ENCODE measurements at places on chromosomes 16 and 17. TPM values are rescaled to one million over a fixed set of nuclear protein-coding genes. Genes with fewer than 3 reads are reported as not detected.

The C16orf46 gene
- total RNA-seq, result 0.34 TPM

The CRHR1 gene
- total RNA-seq, result not detected

- no peak for DNase-seq
These were observed 19.8 kb downstream of the HOXB1 start for GRCh38 chr17:48510761-48511604.

DNA sequence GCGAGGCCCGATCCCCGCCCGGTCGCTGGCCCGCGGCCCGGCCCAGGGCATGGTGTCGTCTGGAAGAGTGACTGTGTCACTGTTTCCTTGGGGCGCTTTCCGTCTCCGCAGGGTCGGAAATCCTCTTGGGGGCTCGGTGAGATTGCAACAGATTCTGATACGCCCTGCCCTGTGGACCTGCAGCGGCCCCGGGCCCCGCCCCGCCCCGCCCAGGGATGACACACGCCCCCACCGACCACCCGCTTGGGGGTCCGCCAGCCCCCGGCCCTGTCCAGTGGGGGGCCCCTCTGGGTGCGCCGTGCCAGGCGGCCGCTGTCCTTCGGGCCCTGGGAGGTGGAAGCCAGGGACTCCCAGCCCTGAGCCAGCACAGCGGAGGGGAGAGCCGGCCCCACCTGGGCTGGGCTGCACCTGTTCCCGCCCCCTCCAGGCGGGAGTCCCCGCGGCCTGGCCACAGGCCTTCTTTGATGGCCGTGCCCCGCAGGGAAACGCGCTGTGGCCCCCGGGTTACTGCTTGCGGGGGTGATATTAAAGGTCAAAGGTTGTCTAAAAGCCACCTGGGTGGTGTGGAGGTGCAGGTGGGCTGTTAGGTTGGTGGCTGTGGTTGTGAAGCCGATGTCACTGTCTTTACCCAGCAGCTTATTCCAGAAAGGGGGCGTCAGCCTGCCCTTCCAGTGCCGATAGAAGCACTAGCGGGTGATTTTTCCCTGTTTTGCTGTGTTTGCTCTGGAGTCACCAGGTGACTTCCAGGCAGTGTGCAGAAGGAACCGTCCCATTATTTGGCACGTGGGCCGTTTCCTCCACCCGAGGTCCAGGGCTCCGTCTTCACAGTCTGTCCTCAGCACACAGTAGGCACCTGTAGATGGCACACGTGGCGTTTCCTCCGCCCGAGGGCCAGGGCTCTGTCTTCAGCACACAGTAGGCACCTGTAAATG, 752 bp downstream of the TBC1D24 start:
- no peak for DNase-seq

DNA sequence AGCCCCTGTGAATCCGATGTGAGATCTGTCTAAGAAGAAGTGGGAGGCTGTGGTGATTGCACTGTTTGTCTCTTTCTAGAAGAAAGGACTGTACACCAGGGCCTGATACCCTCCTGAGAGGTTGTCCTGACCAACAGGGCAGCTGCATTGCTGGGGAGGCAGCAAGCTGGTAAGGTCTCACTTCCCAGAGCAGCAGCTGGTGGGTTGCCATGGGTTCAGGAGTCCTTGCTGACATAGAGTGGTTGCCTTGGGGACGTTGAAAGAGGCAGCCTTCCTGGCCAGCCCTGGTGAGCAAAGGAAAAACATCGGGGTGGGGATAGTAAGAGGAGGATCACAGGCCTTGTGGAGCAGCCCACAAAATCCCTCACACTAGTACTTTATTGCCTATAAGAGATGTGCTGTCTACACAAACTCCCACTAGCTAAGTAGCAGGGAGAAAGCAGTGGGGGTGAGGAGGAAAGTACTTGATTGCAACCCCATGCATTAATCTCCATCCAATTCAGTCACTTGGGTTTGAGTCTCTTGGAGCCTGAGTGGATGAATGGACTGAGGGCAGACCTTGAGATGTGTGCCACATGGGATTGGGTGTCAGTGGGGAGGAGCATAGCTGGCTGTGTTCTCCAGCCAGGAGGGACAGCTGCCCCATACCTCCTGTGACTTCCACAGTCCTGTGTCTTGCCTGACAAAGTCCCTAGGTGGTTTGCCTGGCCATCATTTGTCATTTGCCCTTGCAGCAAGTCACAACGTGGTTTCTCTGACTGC, 143.8 kb upstream of the RPL38 start:
- no peak for DNase-seq

- no peak for DNase-seq
These were observed 13.8 kb downstream of the CNGB1 start for GRCh38 chr16:57956924-57957672.

DNA sequence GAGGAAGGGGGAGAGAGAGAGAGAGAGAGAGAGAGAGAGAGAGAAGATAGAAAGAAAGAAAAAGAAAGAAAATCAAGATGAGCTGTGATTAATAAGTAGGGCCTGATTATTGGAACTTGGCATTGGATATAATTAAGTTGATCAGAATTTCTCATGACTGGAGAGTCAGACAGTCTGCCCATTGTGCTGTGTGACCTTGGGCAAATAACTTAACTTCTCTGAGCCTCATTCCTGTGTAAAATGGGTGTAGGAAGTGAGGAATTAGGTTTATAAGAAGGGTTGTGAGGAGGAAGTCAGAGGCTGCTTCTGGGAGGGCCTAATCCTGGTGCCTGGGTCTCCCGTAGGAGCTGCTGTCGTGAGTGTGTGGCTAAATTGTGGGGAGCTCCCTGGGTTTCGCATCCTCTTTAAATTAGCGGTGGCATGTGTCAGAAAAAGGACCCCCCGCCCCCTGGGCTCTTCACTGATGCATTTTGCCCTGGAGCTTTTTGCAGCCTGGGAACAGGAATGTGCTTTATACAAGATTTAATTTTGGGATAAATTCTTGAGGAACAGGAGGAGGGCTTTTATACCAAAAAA, 76.0 kb downstream of the CMIP start:
- DNase-seq, result no peak

DNA sequence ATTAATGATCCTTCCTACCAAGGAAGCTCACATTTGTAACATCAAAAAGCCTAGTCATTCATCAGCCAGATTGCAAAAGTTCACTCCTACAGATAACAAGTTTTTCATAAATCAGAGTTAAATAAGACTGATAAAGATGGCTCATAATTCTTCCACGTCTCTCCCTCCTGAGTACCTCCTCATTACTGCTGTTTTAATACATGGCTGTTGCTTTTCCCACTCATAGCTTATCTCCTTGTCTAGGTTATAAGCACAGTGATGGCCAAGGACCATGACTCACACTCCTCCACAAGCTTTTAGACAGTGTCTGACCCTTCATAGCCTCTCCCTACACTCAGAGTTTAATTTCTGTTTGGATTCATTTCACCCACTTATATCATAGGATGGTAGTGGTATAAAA, 100.9 kb upstream of the MON1B start:
- DNase-seq, result no peak

- no peak for DNase-seq
These were observed 16.4 kb upstream of the MARCHF10 start for GRCh38 chr17:62824290-62825131.
